ENCODE measurements at places on chromosomes 5 and 9. TPM values are rescaled to one million over a fixed set of nuclear protein-coding genes. Genes with fewer than 3 reads are reported as not detected.
A peak's percentile ranks its signal among the peaks of the same experiment; 100 is the strongest.

GABRA6 gene
- not detected for total RNA-seq

DNA sequence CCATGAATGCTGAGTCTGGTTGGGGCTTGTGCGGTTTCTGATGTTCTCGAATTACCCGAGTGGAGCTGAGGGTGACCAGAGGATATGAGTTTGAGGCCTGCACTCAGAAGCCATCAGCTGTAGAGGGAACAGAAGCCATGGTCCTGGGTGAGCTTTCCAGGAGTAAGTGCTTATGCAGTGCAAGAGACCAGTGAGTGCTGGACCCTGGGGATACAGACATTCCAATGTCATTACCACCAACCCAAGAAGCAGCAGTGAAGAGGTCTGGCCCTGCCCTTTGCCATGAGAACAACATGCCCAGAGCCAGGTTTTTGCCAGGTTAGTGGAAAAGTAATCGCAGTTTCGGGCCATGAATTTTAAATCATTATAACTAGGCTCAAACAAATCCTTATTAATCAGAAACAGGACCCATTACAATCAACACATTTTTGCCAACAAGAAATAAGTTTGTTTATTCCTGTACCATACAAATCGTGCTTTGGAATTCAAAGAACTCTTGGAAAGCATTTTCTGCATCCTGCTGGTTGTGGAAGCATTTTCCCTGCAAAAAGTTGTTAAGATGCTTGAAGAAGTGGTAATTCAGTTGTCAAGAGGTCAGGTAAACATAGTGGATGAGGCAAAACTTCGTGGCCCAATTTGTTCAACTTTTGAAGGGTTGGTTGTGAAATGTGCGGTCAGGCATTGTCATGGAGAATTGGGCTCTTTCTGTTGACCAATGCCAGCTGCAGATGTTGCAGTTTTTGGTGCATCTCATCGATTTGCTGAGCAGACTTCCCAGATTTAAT, 154.6 kb downstream of the SYK start:
- no peak for DNase-seq

DNA sequence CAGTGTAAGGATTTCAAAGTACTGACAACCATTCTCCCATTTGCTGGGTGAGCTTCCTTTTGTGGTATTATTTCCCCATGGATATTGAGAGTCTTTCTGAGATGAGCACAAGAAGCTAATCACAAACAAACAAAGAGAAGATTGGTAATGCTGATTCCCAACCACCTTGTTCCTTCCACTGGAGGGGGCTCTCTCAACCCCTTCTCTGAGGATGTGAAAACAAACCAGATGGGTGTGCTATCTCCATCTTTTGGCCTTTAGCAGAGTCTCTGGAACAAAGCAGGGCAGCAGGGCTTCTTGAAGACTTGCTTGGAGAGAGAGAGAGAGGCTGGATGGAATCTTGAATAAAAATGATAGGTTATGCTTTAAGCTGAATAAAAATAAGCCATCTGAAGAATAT, 576.7 kb upstream of the ZNF462 start:
- DNase-seq: peak; percentile 63

DNA sequence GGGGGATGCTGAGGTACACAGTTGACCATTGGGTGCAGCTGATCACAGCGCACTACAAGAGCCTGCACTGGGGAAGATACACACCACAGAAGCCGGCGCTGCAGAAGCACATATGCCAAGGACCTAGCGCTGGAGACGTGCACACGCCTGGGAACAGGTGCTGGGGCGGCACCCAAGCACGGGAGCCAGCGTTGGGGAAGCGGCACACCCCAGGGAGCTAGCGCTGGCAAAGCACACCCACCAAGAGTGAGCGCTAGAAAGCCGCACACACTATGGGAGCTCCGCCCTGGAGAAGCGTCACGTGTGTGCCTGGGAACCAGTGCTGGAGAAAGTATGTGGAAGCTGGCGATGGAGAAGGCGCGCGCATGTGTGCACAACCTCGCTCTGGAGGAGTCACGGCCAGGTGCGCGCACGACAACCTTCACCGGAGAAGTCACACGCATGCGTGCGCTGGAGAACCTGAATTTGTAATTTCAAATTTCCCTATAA, 4.5 kb downstream of the FANCC start:
- DNase-seq: peak; percentile 77

- DNase-seq: peak; percentile 26
These were observed 209.5 kb upstream of the MVB12B start for GRCh38 chr9:126117158-126117425.

DNA sequence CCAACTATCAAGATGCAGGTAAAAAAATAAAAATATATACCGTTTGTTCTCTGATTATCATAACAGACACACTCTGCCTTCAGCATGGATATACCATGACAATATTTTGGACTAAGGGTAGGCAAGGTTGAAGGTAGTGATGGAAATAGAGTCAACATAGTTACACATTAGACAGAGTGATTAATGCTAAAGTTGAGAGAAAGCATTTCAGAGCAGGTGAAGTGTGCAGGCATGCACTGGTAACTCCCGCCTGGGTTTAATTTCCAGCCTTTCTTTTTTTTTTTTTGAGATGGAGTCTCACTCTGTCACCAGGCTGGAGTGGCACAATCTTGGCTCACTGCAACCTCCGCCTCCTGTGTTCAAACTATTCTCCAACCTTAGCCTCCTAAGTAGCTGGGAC, 458.5 kb downstream of the TLR4 start:
- no peak for DNase-seq

- DNase-seq: peak; percentile 44
These were observed 1.3 kb upstream of the NIPBL start for GRCh38 chr5:36875051-36875789.

- DNase-seq: no peak
These were observed 32.2 kb downstream of the LNPEP start for GRCh38 chr5:96968074-96968473.

DNA sequence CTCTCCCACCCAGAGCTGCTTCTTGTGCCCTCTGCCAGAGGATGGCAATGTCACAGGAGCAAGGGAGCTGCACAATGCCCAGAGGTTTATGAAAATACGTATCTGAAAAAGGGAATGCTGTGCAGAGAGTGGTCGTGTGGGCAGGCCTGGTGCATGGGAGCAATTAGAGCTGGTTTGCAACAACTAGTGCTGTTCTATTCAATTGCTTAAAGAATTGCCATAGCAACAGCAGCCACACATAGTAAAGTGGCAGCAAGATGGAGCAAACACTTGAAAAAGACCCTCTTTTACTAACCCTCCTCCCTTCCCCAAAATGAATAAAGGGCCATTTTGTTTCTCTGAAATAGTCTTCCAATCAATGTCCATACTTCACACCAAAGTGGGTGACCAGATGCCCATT, 166.3 kb downstream of the CRB2 start:
- DNase-seq: no peak

GRCh38 chr9:129575818-129576217, 45.1 kb downstream of the C9orf50 start:
- no peak for DNase-seq

- no peak for DNase-seq
These were observed 79.1 kb downstream of the CYFIP2 start for GRCh38 chr5:157345067-157345466.

GRCh38 chr5:143284002-143284401, 119.5 kb downstream of the NR3C1 start:
- DNase-seq: no peak

HTR4 gene
- not detected for total RNA-seq

DNA sequence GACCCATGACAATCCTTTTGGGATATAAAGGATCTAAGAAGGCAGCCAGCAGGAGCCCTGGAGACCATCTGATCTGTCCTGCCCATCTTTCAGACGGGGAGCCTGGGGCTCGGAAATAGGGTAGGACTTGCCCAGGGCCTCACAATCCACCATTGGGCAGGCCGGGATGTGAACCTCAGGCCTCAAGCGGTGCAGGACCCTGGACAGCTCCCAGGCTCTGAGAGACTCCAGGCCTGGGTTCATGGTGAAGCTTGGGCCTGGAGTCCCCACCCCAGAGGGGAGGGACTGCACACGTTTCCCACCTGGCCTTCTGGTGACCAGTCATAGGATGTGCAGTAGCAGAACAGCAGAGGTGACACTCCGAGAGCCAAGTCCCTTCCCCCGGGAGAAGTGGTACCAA, 36.6 kb upstream of the RAPGEF1 start:
- DNase-seq: peak; percentile 85

DNA sequence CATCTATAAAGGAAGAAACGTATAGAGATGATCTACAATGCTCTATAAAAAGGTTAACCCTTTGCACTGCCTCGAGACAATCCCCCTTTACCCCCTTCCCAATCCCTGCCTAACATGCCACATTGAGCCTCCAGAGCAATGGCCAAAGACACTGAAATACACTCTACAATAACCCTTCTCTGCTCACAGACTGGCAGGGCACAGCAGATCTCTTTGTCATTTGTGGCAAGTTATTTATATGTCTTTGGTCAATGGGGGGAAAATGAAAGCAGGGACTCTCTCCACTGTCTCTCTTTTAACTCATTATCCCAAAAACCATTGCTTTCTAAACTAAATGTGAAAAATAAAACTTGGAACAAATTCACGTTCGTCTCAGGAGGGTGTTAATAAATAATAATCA, 51.7 kb downstream of the PTCH1 start:
- DNase-seq: no peak

DNA sequence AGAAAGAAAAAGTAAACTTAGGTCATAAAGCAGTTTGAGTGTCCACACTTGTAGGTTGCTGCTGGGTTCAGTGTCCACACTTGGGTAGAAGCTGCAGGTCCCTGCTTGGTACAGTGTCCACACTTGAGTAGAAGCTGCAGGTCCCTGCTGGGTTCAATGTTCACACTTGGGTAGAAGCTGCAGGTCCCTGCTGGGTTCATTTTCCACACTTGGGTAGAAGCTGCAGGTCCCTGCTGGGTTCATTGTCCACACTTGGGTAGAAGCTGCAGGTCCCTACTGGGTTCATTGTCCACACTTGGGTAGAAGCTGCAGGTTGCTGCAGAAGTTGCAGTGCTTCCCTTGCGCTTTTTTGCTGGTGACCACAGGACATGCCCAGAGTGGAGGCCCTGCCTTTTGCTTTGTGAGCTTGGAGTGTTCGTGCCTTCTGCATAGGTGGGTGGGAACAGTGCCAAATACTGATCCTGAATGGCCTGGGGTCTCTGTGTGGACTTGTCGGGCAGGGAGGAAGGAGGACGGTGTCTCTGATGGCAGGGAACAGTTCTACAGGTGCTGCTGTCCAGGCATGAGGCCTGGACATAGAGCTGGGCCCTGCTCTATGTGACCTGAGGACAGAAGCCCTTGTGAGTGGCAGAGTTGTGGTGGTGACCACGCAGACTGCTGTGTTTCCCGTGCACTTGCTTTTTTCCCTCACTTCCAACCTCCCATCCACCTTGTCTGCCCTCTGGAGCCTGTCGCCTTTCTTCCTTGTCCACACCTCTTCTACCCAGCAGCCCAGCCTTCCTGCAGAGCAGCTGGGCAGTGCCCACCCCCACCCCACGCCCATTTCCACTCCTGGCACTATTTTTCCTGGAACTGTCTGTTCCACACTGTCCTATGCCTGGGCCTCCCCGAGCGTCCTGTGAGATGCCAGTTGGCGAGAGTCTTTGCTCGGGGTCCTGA, 120.8 kb downstream of the EHMT1 start:
- no peak for DNase-seq

DNA sequence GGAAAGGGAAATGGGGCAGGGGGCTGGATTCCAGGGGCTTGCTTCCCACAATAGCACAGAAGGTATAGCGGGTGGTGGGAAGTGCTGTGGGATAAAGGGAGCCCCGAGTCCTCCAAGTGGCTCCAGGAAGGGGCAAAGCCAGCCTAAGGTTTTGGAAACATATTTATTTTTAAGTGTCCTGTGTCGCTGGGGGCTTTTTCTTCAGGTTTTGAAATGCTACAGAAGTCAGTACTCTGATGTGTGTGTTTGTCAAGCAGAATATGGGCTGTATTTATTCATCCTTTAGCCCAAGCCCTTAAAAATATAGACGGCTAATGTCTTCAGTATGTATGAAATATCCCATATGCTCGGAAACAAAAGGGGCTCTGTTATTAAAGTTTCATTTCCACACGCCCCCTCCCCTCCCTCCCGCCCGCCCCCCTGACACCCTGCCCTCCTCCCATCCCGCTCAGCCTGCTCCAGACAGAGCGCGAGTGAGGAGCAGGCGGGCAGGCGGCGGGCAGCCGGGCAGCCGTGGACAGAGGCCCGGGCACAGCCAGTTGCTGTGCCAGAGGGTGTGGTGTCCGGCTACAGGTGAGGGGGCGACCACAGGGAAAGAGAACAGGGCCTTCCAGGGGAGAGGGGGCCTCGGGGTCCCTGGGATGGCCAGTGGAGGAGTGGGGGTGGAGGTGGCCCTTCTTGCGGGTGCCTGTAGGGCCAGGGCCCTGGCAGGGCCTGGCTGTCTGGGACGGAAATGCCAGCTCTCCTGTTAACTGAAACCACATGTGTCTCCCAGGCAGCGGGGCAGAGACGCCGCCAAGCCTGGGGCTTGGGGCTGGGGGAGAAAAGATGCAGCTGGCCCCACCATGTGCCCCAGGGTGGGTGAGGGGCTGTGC, 39.6 kb upstream of the SYNPO start:
- no peak for DNase-seq

FRMPD1 gene
- 0.04 TPM for total RNA-seq

- DNase-seq: no peak
These were observed 83.7 kb downstream of the HRH2 start for GRCh38 chr5:175741556-175741955.

IL4 gene
- not detected for total RNA-seq

DNA sequence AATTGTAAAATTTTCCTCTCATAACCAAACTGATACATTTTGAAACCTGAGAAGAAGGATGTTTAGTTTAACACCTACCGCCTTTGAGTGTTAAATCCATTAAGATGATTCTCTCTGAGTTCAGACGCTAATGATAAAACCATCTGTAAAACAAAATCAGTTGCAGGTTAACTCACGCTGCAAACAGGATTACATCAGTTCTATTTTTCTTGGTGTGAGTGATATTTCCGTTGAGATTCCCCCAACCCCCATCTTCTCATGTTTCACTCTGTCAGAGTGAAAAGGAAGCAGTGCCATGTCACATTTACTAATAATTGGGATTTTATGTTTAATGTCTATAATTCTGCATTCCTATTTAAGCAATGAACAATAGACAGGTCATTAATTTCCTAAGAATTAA, 146.5 kb downstream of the FANCC start:
- no peak for DNase-seq

- no peak for DNase-seq
These were observed 123.9 kb downstream of the RAB3C start for GRCh38 chr5:58706736-58707135.

DNA sequence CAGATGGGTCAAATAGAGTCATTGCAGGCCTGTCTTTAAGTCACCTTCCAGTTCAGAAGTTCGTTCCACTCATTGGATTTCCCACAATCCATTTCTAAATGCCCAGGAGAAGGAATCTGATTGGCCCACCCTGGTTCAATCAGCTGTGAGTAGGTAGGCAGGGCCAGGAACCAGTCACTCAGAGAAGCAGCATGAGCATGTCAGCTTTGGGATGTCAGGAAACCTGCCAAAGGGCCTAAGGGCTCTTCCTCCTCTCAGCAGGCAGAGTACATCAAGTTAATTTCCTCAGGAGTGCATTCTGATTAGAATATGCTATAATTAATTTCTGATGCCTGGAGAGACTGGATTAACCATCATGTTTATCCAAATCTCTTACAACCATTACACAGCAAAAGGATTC, 412.9 kb upstream of the CCNH start:
- DNase-seq: no peak

Measured in H9 (cell line).